ENCODE measurements at places on chromosomes 16 and 17. TPM values are rescaled to one million over a fixed set of nuclear protein-coding genes. Genes with fewer than 3 reads are reported as not detected.

The MGAT5B gene
- total RNA-seq = 1.5 TPM

The STARD3 gene
- 53.9 TPM for total RNA-seq

The RDM1 gene
- 0.93 TPM for total RNA-seq

The SAP30BP gene
- 38.3 TPM for total RNA-seq

The SOX8 gene
- 8.5 TPM for total RNA-seq

The KRT39 gene
- 0.18 TPM for total RNA-seq

The SNX20 gene
- total RNA-seq = 2.2 TPM

The COTL1 gene
- 91.6 TPM for total RNA-seq

The NOD2 gene
- total RNA-seq = 2.8 TPM

The LRRC75A gene
- 4.6 TPM for total RNA-seq

The EXOSC6 gene
- 28.8 TPM for total RNA-seq

The ZNF629 gene
- total RNA-seq = 17.5 TPM

The CYB5B gene
- total RNA-seq = 128 TPM

The HOXB3 gene
- total RNA-seq = 79.5 TPM

The KIF18B gene
- 5.4 TPM for total RNA-seq

The DBNDD1 gene
- 7.5 TPM for total RNA-seq

The SMPD3 gene
- total RNA-seq = 1.1 TPM
